AG09319 (cell line): ENCODE measurements at places on chromosomes 16 and 17.

DNA sequence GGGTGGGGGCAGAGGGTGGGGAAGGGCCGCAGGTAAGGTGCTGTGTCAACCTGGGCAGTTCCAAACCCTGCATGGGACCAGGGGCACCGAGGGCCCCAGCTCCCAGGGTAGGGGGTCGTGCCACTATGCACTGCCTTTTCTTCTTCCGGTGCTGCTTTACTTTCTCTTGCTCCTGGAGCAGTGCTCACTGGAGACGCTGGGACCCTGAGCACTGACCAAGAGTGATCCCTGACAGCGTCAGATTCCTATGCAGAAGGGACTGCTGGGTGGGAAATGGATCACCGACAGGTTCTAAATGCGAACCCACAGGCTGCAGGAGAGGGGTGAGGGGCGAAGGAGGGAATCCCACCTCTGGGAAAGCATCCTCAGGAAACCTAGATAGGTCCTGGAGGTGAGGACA lies 470.1 kb downstream of the SOX9 start:
- no peak for DNase-seq

DNA sequence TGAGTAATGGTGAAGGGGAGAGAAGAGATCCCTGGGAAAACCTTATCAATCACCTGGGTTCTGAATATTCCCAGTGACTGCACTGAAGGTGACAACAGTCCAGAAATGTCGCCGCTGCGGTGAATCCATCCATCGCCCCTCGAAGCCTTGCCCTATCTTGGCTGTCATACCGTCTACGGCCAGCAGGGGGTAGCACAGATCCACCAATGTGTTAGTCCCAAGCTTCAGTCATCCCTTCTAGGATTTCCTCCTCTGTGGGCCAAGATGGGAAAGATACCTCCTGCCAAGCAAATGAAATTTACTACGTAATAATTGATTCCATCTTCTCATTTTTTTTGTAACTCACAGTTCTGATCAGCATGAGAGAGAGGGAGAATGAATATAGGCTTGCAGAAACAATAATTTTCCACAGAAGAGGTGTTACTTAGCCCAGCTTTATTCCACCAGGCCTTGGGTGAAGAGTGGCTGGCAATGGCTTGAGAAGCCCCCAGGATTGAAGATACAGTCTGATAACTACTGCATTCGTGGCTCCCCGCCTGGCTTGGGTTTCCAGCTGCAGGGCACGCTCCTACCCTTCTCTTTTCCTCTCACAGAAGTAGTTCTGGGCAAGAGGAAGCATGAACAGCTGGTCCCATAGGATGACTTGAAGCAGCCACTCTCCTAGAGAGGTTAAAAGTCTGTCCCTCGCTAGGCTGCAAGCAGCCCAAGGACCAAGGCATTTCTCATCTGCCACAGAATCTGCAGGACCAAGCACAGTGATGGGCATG lies 2.6 kb upstream of the FMNL1 start:
- peak; percentile 83 for DNase-seq

DNA sequence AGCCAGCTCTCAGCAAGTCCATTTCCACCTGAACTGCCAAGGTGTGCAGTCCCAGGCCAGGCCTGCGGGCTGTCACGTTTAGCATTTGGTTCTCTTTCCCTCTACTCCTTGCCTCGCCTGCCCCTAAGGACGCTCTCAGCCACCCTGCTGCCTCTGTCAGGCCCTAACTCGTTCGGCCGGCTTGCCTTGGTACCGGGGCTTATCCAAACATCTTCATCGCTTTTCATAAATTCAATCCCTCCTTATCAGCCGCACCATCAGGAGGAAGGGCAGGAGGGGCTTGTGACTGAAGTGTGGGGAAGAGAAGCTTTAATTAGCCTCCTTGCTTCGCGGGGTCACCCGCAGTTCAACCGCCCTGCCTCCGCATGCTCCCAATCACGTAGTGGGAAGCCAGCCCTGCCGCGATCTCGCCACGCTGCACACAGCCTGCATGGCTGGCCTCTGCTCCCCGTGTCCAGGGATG lies 231.1 kb downstream of the SOX9 start:
- no peak for DNase-seq

GRCh38 chr16:11257131-11257938 lies 1.3 kb upstream of the SOCS1 start:
- DNase-seq, result peak; percentile 44

DNA sequence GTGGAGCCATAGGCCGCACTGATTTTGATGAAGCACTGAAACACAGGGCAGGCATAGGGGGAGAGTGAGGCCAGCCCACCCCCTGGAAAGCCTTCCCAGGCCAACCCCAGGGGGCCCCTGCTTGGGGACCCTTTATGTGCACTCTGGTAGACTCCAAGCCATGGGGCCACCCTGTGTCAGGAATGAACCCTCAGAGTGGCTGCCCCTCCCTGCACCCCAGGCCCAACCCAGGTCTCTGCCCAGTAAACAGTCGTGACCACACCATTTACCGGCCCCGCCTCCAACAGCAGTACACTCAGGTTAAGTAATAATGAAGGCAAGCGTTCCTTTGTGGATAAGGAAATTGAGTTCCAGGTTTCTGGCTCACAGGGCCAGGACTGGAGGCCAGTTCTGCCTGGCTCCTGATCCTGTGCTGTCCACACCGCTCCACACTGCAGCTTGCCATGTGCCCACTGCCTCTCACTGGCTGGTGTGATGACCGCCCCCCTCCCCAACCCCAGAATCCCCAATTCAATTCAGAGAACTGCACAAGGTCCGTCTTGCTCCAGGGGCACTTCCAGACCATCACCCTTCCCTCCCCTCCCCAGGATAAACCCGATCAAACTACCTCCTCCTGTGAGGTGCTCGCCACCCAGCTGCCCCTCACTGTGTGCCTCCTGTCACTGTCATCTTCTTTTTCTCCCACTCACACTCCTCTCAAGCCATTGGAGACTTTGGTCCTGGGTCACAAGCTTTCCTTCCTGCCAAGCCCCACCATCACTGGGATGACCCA lies 13.6 kb downstream of the PIMREG start:
- no peak for DNase-seq

DNA sequence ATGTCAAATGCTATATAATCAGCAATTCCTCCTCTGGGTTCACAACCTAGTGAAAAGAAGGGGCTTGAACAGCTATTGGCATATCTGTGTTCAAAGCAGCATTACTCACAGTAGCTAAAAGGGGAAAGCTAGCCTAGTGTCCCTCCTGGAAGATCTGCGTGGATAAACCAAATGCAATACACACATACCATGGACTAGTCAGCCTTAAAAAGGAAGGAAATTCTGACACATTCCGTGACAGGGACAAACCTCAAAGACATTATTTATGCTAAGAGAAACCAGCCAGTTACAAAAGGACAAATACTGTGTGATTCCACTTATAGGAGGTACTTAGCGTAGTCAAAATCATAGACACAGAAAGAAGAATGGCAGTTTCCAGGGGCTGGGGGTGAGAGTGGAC lies 90.1 kb downstream of the XYLT1 start:
- no peak for DNase-seq
